Occipital lobe (tissue), 3 donors: ENCODE measurements at places on chromosomes 7 and 10. TPM values are rescaled to one million over a fixed set of nuclear protein-coding genes. Genes with fewer than 3 reads are reported as not detected.

DNA sequence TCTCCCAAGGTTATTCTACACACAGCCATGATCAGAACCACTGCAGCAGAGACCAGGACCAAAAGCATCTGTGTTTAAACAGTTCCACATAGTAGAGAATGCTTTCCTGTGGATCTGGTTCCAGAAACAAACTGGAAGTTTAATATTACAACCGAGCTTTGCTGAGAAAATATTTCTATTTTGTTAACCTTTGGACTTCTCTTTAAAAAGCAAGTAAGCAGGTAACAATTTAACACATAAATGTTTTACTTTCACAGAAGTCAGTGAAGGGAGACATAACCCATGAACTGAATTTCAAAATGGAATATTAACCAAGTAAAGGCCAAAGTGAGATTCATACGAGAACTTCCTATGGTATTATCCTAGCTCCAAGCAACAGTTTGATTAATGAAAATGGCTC, 98.6 kb upstream of the PHYHIPL start:
- DNase-seq: no peak

- no peak for DNase-seq
Measured at GRCh38 chr7:117674617-117675016, 194.8 kb downstream of the CFTR start.

- DNase-seq: no peak
Measured at GRCh38 chr10:67803588-67804394, 34.2 kb downstream of the DNAJC12 start.

DNA sequence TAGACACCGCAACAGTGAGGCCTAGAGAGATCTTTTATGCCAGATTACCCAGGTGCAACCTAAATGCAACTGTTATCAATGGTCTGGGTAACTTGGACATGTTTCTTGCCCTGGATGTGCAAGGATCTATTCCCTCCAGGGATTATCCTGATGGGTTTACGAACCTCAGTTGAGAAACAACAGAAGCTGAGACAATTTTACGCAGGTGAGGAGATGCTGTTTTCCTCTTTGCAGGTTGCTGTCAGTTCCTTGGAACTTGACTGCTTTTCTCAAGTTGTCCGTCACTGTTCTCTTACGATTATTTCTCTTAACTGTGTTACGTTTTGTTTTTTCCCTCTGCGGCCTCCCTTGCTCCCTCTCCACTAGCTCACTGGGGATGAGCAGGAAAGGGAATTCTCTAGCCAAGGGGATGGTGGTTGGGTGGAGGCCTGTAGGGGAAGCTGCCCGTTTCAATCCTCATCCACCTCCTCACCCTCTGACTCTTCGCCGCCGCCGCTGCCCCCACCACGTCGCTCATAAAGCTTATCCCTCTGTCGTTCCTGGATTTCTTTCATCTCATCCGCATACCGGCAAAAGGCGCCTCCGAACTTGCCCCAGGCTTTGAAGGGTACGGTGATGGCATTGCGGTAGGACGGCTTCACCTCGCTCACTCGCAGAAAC, 1.2 kb downstream of the PURB start:
- DNase-seq: no peak

The ZCWPW1 gene
- 4.2 TPM for total RNA-seq
